ENCODE measurements at places on chromosomes 4 and X.

DNA sequence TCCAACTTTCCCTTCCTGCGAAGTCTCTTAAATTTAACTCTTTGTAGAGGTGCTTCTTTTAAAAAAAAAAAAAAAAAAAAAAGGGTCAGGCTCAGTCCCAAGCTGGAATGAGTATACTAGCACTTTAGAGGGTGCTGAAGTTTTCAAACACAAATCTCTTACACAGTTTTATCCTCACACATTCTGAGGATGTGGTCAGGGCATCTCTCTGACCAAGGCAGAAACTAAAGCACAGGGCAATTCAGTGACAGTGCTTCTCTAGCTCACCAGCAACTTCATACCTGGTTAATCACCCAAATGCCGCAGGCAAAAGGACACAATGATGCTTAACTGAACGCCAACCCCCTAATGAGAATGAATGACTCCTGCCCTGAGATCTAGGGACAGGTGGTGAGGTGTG is 9.8 kb upstream of the PGM2 start:
- DNase-seq = no peak

DNA sequence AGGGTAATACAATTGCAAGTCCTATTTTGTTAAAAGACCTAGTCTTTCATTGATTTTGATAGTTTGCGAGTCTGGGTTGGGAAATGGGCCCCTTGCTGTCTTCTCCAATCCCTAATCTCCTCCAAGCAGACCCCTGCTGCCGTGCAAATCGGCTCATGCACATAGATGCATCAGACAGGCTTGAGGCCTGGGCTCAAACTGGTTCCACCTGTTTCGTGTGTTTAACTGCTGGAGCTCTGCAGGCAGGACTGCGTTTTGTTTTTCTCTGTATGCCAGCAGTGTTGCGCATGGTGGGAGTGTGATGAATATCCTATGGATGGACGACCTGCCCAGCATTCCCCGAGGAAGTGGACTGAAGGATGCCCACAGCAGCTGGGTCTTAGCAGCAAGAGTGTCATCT is 133.9 kb downstream of the PDGFRA start:
- DNase-seq = no peak

- no peak for DNase-seq
Measured at GRCh38 chrX:125306335-125306866, 13.3 kb upstream of the TEX13C start.

- DNase-seq = no peak
Measured at GRCh38 chrX:13001961-13002671, 27.2 kb downstream of the TMSB4X start.

- no peak for DNase-seq
Measured at GRCh38 chrX:46967547-46967946, 55.3 kb downstream of the JADE3 start.

- no peak for DNase-seq
Measured at GRCh38 chr4:166143227-166143626, 270.2 kb downstream of the TLL1 start.

DNA sequence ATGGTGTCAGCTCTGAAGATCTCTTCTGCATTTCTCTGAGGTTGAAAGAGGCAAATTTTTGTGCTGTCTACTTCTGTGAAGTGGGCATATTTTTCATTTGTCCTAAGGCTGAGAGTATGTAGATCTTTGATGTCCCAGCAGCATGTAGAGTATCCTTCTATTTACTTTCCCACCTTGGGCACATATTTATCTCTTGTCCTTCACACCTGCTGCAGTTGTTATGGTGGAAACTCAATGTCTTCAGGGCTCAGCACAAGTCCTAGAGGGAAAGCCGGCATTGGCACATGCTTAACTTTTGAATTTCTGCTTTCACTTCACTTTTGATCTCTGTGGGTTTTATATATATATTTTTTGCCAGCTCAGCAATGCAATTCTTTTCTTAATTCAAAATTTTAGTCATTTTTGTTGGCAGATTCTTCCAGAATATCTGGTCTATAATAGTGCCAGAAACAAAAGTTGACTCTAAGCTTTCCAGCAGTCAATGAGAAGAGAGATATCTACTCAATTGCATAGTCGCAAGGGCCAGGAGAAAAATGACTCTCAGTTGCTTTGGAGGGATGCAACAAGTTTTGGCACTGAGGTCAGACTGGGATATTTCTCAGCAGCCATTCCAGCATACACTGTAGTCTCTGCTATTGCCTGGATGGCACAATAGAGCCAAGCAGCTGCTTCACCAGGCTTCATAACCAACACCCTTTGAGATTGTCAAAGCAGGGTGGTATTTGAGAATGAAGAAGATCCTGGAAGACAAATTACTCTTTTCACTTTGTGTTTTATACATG is 127.8 kb upstream of the FAT1 start:
- DNase-seq = no peak

- DNase-seq = peak; percentile 14
Measured at GRCh38 chr4:125481334-125482045, 166.7 kb downstream of the FAT4 start.

GRCh38 chrX:36897690-36898089 is 110.5 kb upstream of the FAM47C start:
- no peak for DNase-seq

DNA sequence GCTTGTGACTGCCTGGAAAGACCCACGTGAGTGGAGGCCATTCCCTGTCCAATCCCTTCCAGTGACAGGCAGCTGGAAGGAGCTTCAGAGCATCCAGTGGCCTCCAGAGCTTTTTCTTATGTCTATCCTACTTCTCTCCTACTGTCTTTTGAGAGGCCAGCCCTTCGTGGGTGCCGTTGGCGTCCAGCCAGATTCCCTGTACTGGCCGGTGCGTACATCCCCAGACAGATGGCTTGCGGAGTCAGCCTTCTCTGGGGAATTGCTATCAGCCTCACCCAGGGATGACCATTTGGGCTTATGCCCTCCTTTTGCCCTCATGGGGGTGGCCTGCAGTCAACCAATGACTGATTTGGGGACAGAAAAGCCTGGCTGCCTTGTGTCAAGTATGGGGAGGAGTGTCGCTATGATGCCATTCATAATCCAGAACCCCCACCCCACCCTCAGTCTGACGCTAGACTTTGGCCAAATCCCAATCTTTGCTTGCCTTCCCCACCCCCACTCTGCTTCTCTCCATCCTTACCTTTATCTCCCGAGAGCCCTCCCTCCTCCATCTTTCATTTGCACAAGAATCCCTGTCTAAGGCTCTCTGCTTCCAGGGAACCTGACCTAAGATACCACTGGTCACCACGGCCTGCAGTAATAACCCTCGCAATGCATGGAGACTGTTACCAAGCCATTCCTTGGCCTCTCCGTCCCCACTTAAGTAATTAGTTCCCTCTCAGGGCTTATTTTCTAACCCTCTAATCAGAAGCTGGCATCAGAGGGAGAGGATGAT is 150.3 kb upstream of the BCOR start:
- no peak for DNase-seq

- DNase-seq = no peak
Measured at GRCh38 chr4:137393044-137393443, 139.2 kb downstream of the PCDH18 start.

- DNase-seq = no peak
Measured at GRCh38 chr4:124253080-124253479, 459.5 kb downstream of the ANKRD50 start.

- DNase-seq = no peak
Measured at GRCh38 chr4:88177983-88178625, 19.7 kb upstream of the ABCG2 start.

- no peak for DNase-seq
Measured at GRCh38 chrX:42398967-42399631, 378.9 kb downstream of the PPP1R2C start.

DNA sequence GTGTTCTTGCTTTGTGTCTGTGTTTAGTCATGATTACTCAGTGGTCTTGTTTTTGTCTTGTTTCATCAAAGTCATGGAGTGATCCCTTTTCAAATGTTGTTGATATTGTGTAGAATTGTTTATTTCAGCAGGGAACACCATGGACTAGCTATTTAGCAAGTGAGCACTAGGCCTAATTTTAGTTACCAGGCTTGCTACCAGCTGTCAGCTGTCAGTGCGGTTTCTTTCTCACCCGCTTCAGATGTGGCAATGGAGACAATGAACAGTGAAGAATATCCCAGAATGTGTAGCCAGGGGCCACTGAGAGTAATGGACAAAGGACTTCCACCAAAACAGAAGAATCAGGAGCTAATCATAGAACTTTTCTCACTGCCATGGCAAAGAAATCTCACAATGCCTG is 432.8 kb upstream of the FMR1 start:
- no peak for DNase-seq

GRCh38 chr4:17580969-17581368 is 4.0 kb downstream of the LAP3 start:
- no peak for DNase-seq

- no peak for DNase-seq
Measured at GRCh38 chrX:135425026-135425965, 3.6 kb downstream of the SMIM10L2A start.

- DNase-seq = no peak
Measured at GRCh38 chrX:43551590-43551989, 104.5 kb upstream of the MAOA start.

GRCh38 chrX:118484216-118484903 is 11.3 kb upstream of the DOCK11 start:
- no peak for DNase-seq

- no peak for DNase-seq
Measured at GRCh38 chr4:1201851-1202525, 29.6 kb upstream of the SPON2 start.

GRCh38 chrX:68087526-68087925 is 345.8 kb downstream of the OPHN1 start:
- DNase-seq = no peak

GRCh38 chr4:77020017-77020416 is 55.8 kb downstream of the CCNI start:
- DNase-seq = no peak

- no peak for DNase-seq
Measured at GRCh38 chrX:154602766-154603437, 16.2 kb downstream of the CTAG1B start.

DNA sequence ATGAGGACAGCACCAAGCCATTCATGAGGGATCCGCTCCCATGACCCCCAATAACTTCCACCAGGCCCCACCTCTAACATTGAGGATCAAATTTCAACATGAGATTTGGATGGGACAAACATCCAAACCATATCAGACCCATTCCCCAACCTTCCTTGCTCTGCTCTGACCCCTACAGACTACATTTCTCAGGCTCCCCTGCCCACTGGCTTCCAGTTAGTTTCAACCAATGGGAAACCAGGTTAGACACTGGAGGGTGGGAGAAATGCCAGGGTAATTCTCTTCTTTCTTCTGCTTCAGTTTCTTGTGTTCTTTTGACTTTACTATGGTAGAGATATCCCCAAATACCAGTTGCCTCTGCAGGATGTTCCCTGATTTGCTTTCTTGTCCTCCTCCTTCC is 125.7 kb downstream of the CLCN4 start:
- DNase-seq = no peak

GRCh38 chr4:146952896-146953295 is 7.2 kb upstream of the TTC29 start:
- no peak for DNase-seq

DNA sequence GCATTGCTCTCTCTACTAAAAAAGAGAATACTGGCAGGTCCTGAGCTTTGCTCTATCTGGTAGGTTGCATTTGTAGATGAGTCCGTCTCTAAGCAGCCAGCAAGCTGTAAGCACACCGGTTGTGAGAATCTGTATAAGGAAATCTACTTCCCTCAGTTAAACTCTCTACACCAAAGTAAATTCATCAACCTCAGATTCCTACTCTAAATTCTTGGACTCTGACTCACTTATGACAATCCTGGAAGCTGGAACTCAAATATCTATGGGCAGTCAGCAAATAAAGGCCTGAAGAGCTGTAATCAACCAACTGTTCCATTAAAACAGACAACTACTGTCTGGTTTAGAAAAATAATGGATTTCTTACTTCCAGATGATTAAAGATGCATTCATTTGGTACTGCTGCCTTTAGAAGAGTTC is 37.9 kb downstream of the FAT1 start:
- DNase-seq = no peak

DNA sequence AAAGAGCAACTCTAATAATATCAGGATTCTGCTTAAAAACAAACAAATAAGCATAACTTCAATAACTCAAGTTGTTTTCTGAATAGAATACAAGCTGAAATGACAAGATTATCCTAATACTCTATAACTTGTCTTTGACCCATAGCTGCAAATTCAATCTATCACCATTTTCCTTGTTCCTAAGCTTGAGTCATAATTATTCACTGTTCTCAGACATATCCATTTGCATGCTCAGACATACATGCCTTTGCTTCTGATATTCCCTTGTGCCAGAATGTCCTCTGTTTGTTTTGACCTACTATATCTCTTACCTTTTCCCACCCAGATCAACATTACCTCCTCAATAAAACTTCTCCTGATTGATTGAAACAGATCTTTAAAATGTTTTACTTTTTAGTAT is 109.7 kb downstream of the SNCA start:
- DNase-seq = no peak

DNA sequence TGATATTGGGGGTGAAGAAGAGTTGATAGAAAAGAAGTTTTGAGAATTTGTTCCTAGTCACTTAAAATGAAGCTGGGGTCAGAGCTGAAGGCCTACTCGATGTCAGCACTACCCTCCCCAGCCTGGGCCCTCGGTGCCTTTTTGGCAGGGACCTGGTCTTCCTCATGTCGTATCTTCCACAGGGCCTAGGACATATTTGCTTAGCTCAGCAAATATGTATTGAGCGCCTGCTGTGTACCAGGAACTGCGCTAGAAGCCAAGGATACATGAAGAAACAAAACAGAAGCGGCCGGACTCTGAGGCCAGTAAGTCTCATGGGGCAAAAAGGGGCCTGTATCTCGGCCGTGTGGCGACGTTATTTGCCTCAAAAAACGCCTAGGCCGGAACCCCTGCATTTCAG is 44.3 kb downstream of the DCTD start:
- no peak for DNase-seq

DNA sequence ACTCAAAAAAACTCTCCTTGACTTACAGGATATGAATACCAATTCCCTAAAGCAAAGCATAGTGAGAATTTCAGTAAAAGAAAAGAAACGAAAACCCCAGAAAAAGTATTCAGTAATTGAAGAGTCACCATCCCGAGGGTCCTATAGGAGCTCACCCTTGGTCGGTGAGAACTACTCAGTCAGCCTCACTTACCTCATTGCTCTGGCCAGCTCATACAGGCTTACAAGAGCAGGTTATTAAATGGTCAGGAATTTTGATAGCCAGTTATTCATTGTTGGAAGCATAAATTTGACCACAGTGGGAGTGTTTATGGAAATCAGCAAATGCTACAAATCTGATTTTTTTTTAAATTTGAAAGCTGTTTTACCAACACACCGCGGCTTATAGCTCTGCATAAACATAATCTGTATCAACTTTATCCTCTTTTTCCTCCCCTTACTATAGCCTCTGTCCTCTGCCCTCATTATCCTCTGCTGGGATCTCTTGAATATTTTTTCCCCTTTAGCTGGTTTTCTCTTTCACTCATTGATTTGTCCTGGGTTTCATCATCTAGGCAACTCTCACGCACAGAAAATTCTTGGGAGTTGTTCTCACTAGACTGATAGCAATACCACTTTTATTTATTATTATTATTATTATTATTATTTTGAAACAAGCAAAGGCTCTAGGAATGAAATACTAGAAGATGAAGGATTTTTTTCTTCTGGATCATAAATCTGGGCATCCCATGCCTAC is 11.0 kb upstream of the CXCL2 start:
- DNase-seq = no peak

GRCh38 chr4:152690706-152691651 is 11.2 kb upstream of the TMEM154 start:
- DNase-seq = no peak

Measured in NCI-H446 (cell line).